ENCODE measurements at places on chromosomes 2 and 18.

- no peak for DNase-seq
Measured at GRCh38 chr18:49112031-49112430, 161.3 kb upstream of the SMAD7 start.

GRCh38 chr18:25518716-25519053 lies 166.7 kb upstream of the ZNF521 start:
- no peak for DNase-seq

GRCh38 chr2:166188084-166188483 lies 60.3 kb upstream of the SCN1A start:
- no peak for DNase-seq

DNA sequence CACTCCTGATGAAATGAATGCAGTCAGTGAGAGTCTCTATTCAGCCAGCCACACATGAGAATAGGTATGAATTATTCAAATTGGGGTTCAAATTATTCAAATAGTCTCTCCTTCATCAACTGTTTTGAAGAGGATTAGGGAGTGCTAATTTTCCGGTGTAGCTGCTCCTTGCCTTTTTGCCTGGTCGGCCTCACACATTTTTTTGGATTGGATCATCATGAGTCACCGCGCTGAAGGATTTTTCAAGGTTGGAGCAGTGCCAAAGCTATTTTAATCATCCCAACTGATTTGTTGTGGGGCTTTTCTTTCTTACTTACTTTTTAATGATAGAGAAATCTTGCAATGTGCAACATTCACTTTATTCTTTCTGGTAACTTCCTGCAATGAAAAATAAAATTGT lies 2.4 kb upstream of the DTNA start:
- DNase-seq = no peak

- DNase-seq = no peak
Measured at GRCh38 chr2:188045016-188045415, 246.7 kb upstream of the GULP1 start.

GRCh38 chr2:221502270-221503010 lies 69.7 kb downstream of the EPHA4 start:
- no peak for DNase-seq

DNA sequence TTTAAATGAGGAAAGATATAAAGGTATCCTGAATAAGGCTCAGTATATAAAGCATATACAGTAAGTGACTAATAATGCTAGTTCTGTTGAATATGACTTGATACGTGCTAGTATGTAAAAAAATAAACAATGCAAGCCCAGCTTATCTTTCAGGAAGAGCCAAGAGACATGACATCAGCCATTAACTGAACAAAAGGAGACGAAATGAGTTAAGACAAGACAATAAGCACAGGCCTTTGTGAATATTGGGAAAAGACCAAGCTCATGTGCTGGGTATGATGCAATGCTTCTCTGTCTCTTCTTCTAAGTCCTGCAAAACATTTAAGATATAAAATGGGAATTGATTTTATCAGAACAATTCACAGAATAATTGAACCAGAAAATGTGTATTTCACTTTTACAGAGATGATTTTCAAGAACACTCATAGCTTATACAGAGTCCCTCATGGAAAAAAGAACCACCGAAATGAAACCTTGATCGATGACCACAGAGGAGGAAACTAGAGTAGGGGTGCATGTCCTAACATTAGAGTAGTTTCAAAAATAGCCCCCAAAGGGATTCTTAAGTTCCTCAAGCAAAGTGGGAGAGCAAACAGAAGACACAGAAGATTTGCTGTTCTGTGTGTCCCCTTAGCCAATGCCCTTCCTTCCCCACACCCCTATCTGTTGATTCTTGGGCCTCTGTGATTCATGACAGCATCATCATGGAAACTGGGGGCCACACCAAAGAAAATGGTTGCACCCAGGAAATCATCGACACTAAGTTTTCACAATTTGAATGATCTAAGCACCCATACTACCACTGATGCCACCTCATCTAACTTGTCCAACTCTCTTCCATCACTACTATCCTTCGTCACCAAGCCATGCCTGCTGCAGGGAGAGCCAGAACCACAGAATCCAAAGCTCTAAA lies 68.0 kb upstream of the CRIM1 start:
- no peak for DNase-seq

- DNase-seq = no peak
Measured at GRCh38 chr18:80202264-80202998, 44.9 kb downstream of the PARD6G start.

- no peak for DNase-seq
Measured at GRCh38 chr2:55763721-55764120, 70.1 kb upstream of the PNPT1 start.

- DNase-seq = no peak
Measured at GRCh38 chr2:241551599-241551997, 6.9 kb upstream of the BOK start.

- DNase-seq = no peak
Measured at GRCh38 chr2:84999553-84999955, 28.6 kb downstream of the KCMF1 start.

- no peak for DNase-seq
Measured at GRCh38 chr2:82139979-82140611, 1835.5 kb upstream of the LRRTM1 start.

DNA sequence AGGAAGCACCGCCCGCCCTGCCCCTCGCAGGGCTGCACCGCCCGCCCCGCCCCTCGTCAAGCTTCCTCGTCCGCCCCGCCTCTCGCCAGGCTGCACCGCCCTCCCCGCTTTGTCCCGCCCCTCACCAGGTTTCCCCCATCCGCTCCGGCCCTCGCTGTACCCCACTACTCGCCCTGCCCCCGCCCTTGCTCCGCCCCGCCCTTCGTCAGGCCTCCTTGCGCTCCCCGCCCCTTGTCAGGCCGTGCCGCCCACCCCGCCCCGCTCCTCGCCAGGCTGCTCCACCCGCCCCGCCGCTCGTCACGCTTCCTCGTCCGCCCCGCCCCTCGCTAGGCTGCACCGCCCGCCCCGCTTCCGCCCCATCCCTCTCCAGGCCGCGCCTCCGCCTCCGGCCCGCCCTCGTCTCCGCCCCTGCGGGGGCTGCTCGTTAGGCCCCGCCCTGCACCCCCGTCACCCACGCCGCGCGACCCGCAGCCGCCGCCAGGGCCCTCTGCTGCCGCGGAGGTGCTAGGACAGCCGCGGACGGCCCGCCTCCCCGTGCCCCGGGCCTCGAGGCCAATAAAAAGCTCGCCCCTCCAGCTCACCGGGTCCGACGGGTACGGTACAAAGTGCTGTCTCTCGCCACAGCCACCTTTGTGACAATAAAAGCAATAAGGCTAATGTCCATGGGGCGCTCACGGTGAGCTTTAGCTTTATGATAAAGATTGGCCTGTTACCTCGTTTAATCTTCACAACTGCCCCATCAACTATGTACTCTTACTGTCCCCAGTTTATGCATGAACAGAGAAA lies 602 bp upstream of the DNPEP start:
- DNase-seq = peak; percentile 99

GRCh38 chr2:176747506-176747905 lies 465.1 kb upstream of the HNRNPA3 start:
- no peak for DNase-seq

- no peak for DNase-seq
Measured at GRCh38 chr2:217047631-217048030, 187.8 kb upstream of the TNP1 start.
